ENCODE measurements at places on chromosomes 5 and 9. TPM values are rescaled to one million over a fixed set of nuclear protein-coding genes. Genes with fewer than 3 reads are reported as not detected.

Gene TICAM2
- 1.3 TPM for total RNA-seq

Gene CYFIP2
- 14.0 TPM for total RNA-seq

Gene SLC6A18
- not detected for total RNA-seq

Gene GRK6
- 27.0 TPM for total RNA-seq

Gene DHX29
- total RNA-seq = 32.8 TPM

Gene SPARC
- 702 TPM for total RNA-seq

Gene PCDHAC2
- 0.30 TPM for total RNA-seq

Gene SIL1
- total RNA-seq = 43.9 TPM

Gene FBP1
- 6.8 TPM for total RNA-seq

Gene DBH
- total RNA-seq = not detected

Gene SVEP1
- total RNA-seq = 0.30 TPM
